CD4-positive, alpha-beta T cell treated with Interleukin-10 for 1 hour (primary cell): ENCODE measurements at places on chromosomes 6 and 20.

GRCh38 chr6:16258709-16259075 is 20.3 kb downstream of the GMPR start:
- no peak for DNase-seq

DNA sequence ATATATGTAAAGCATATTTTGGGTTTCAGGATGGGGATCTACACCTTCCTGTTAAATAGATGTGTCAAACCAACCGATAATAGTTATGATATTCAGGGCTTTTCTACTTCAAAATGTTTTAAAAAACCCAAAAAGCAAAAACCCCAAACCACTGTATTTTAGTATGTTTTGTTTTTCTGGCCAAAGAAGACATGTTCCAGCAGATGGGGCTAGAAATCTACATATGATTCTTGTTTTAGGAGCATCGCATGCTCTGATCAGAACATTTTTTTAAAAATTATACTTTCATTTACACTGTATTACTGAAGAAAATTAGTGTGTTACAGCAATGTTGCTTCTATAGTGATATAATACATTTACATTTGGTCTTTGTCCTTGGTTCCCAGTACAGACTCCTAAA is 11.0 kb downstream of the RMND1 start:
- peak; percentile 44 for DNase-seq

DNA sequence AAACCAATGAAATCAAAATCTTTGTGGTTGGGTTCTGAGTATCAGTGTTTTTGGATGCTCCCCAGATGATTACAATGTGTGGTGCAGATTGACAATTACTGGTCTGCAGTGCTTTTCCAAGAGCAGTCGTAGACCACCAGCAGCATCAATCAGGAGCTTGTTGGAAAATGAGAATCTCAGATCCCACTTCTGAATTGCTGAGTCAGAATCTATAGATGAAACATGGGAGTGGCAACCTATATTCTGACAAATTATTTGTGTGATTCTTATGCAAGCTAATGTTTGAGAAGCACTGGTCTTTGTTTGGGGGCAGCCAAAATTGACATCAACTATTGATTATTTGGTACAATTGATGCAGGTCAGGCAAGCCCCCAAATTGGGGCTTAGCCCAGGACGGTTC is 539.9 kb upstream of the BTBD3 start:
- DNase-seq, result no peak

DNA sequence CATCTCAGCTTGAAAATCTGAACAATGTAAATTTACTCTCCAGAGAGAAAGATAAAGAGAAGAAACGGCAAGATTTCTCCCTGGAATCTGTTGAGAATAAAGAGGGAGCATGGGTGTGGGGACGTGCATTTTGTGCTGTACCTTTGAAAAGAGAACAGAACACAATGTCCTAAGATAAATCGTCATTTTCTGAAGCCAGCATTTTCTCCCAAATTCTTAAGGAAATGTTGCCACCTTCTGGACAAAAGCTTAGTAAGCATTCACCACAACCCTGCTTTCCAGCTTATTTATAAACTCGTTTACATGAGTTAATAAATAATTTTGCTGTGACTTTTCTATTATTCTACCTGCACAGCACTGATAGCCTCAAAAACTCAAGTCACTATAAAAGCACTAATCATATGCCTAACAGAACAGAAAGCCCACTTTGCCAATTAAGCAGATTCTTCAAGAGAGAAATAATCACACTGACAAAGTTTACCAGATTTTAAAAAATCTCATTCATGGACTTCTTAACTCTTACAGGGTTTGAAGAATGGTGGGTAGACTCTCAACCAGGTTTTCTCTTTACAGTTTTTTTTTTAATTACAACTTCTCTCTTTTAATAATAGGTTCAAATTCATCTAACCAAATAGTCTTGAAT is 155.8 kb downstream of the MBOAT1 start:
- DNase-seq, result peak; percentile 5

GRCh38 chr6:73560182-73560732 is 39.4 kb upstream of the EEF1A1 start:
- DNase-seq, result no peak

- DNase-seq, result no peak
Observed at GRCh38 chr6:168884050-168884645, 369.5 kb downstream of the THBS2 start.

- no peak for DNase-seq
Observed at GRCh38 chr6:7471171-7471570, 70.3 kb upstream of the DSP start.

DNA sequence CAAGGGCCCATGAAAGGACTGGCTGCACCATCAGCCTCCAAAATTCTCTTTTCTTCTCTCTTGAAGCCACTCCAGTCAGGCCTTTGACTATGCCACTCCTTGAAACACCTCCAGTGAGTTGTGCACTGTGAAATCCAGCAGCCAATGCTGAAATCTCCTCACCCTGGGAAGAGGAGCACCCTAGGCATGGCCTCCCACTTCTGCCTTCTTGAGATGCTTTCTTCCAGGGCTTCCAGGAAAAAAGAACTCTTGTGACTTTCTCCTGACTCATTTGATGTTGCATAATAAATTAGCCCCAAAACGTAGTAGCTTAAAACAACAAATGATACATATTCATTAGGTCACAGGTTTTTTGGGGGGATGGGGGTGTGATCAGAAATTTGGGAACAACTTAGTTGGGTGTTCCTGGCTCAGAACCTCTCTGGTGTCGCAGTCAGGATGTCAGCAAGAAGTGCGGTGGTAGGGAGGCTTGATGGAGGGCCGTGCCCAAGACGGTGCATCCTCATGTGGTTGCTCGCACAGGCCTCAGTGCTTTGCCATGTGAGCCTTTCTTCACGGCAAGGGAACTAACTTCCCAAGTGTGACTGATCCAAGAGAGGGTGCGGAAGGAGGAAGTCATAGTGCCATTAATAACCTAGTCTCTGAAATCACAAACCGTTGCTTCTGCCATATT is 12.1 kb downstream of the NCR2 start:
- DNase-seq, result no peak

GRCh38 chr6:159615918-159616317 is 77.1 kb downstream of the SOD2 start:
- no peak for DNase-seq
